ENCODE measurements at places on chromosomes 1 and 21.

GRCh38 chr1:219235903-219236481 is 62.3 kb downstream of the LYPLAL1 start:
- no peak for DNase-seq

GRCh38 chr1:197367627-197368026 is 99.6 kb downstream of the CRB1 start:
- DNase-seq = no peak

DNA sequence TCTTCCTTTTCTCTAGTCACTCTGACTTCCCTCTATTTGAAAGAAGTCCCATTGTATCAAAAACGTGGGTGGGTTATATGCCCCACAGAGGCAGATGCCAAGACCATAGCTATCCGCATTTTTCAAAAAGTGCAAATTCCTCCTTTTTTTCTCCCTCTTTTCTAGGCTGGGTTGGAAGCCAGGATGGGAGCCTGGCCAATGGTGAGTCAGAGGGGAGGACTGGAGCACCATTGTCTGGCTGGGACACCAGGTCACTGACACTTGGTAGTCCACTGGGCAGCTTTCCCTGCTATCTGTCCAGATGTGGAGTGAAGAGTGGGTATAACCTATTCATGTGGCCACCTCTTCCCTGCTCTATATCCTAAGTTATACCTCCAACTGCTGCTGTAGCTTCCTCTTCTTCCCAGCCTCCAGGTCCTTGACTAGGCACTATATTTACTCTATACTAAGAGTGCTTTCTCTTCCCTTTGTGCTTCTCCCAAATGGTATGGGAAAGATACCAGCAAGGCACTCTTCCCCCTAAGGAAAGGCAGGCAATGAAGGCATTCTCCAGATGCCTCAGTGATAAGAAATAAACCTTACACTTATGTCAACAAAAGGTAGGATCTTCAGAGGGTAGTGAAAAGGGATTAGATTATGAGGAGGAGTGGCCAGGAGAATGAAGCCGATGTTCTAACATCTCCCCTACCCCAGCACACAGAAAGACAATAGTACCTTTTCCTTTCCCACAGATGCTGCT is 12.9 kb downstream of the PI4KB start:
- no peak for DNase-seq

- DNase-seq = peak; percentile 82
Measured at GRCh38 chr1:9542430-9542829, 3.2 kb downstream of the SLC25A33 start.

DNA sequence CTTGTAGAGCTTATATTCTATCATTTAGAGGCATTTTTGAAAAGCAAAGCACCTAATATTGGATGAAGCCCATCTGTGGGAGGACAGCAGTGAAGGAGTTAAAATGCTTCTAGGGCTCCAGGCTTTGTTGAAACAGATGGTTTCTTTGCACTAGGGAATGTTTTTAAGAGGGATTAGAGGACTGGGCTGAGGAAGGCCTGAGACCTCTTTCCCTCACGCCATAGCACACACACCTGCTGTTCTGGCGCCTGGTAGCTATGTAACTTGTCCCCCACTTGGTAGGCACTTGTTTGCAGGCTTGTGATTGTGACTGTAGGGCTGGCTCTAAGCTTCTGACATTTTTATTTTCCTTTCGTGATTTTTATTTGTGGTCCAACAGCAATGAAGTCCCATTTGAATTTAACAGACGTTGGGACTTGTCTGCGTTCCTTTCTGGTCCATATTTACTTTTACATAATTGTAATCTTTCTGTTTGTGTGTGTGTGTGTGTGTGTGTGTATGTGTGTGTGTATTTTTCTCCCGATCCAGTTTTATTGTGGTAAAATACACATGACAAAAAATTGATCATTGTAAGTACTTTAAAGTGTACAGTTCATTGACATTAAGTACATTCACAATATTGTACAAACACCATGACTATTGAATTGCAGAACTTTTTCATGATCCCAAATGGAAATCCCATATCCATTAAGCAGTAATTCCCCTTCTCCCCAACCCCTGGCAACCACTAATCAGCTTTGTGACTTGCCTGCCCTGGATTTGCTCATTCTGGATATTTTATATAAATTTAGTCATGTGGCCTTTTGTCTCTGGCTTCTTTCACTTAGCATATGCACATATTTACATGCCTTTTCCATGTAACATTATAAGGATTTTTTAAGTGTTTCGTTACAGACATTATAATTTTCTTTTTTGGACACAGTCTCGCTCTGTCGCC is 33.5 kb upstream of the MACF1 start:
- no peak for DNase-seq

All from hematopoietic multipotent progenitor cell treated with erythropoietin and hydrocortisone succinate and interleukin-3 and kit ligand, for 6 days (in vitro differentiated cells).